Hematopoietic multipotent progenitor cell (in vitro differentiated cells): ENCODE measurements at places on chromosomes 12 and 14. TPM values are rescaled to one million over a fixed set of nuclear protein-coding genes. Genes with fewer than 3 reads are reported as not detected.

PRPH gene
- under 0.01 TPM for total RNA-seq

PLCZ1 gene
- total RNA-seq = not detected

KRT4 gene
- not detected for total RNA-seq

GRCh38 chr14:103541709-103542604, 13.0 kb downstream of the TRMT61A start:
- DNase-seq = no peak

DNA sequence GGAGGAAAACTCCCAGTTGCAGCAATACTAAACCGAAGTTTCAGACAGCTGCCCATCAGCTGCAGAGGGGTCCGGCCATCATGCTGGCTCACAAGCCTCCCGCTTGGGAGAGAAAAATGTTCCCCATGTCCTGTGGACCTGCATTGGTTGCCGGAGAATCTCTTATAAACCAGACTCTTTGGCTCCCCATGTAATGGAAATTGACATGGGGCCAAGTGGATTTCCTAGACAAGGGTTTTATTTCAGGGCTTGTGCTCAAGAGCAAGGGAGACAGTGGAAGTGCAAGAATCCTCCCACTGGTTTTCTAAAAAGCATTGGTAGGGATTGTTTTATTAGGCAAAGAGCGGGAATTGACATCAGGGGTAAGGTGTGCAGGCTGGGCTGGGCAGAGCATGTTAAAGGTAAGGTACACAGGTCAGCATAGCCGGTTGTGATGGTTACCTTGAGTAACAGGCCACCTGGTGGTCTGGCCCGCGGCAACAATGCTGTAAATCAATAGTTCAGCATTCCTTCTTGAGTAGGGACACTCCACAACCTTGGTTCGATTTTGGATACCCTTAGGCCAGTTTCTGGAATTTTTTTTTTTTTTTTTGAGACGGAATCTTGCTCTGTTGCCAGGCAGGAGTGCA, 135.4 kb downstream of the UNC79 start:
- no peak for DNase-seq

DNA sequence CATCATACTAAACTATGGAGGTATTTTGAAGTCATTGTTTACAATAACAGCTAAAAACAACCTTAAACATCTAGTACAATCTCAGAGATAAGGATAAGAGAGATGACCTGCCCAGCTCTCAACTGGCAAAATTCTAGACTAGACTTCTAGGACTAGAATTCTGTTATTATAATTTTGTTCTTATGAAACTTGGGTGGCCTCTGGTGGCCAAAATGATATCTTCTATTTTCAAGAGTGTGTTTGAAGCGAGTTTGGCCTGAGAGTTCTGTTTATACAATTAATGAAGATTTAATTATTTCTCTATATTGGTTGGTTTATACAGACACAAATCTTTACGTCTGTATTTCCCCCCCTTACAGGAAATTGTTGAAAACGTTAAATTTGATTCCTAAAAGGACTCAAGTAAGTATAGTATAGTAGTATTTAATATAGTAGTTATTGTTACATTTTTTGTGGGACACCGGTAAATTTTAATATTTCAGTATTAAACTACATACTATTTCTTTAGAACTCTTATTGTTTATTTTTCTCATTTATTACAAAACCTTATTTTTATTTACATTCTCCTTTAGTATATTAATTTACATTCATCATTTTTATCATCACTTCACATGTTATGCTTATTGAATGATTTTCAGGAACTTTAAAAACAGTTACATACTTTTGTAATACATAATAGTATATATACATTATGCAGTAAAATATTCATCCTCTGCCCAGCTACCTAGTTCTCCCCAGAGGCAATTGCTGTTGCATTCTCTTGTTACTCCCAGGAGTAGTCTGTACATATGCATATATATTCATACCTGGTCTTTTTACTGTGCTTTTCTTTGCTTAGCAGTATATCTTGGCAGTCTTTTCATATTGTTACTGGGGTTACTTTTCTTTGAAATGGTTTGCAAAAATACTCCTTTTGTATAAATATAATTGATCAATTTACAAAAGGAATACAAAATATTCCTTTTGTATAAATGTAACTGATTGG, 6.6 kb downstream of the PPHLN1 start:
- peak; percentile 76 for DNase-seq

DNA sequence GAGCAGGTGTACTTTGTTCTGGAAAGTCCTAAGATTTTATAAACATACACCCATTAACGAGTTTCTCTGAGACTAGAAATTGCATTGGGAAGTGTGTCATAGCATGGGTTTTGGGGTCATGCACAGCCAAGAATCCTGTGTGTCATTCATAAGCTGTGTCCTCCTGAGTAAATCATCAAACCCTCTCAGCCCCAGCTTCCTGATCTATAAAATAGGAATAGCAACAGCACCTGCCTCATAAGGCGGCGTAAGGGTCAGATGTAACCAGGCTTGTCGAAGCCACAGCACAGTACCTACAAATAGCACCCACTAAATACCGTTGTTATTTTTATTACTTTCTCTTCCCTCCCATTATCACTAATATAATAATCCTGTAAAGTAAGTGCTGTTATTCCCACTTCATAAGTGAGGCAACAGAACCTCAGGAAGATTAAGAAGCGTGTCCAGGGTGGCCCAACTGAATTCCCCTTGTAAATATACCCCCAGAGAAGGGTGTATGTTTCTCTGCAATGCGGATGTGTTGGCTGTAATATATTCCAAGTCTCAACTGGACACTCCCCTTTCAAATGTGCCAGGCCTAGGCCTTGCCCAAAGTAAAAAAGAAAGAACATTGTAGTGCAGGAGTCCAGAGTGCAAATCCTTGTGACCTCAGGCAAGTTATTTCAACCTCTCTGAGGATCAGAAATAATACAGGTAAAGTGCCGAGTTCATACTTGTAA, 188.3 kb upstream of the BCL2L14 start:
- no peak for DNase-seq

DNA sequence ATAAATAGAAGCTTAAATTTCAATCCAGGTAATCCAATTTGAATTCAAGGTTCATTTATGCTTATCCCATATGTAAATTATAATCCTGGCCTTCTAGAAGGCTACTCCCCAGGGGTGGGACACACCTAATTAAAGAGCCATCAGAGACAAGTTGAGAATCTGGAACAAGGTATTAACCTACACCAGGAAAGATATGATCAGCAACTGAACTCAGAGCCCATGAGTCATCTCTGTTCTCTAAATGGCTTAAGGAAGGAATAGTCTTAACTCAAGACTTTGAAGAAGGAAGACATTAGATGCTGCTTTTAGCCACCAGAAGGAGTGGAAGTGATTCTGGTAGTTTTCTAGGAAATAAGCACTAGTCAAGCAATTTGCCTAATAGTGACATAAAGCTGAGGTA, 88.0 kb downstream of the KIF21A start:
- DNase-seq = no peak
